ENCODE measurements at places on chromosomes 1 and 21. TPM values are rescaled to one million over a fixed set of nuclear protein-coding genes. Genes with fewer than 3 reads are reported as not detected.

GRCh38 chr1:186763107-186763506 lies 65.6 kb upstream of the PLA2G4A start:
- DNase-seq: no peak

DNA sequence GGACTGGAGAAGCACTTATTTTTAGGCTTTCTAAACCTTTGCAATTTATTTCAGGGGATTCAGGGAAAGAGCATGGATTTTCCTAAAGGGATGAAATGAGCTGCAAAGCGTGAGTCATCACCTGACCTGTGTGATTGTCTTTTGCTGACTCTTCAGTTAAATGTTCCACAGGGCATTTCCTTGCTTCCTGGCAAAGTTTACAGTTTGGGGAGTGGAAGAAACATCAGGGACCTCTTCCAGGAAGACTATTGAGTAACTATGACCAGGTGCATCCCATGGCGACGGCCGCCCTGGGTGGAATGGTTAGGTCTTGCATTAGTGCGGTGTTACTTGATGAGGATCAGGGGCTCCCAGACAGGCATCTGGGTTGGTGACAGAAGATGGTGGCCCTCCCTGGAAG lies 79.5 kb upstream of the SIPA1L2 start:
- DNase-seq: no peak

DNA sequence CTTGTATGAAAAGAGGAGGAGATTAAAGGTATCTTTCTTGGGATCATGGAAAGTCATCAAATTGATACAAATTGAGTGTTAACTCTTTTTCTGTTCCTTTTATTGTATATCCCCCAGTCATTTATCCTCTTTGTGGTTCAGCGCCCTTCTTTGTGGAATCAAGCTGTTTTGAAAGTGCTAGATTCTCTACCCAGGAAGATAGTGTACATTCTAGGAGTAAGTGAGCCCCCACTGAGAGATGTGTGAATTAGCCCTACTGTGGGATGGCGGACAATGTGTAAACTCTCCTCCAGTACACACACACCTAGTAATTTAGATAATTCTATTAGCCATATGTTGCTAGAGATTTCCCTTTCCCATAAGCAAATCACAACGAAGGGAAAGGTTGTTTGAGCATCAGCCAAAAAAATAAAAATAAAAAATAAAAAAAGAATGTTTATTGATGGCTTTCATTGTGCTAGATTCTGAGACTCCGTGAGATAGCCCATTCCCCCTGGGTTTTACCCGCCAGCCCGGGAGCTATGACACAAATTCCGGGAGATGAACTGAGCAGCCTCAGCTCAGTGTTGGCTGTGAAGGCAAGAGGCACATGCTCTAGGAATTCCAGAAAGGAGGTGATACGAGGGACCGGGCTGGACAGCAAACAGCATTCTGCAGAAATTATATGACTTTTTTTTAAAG lies 378.4 kb upstream of the RUNX1 start:
- DNase-seq: no peak

The CHIA gene
- polyA plus RNA-seq: not detected

DNA sequence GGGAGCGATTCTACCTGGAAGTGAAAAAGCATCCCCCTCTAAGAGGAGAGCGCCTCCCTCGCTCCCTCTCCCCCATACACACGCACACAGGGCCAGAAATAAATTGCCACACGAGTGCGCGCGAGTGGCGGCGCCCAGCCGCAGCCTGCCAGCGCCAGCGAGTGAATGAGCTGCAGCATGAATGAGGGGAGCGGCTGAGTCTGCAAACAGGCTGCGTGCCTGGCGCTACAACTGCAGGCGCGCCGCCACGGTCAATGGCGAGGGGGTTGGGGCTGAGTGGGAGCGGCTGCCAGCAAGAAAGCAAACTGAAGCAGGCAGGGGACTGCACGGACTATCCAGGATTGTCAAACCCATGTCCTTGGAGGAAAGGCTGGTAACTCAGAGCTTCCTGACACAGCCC lies 2.2 kb downstream of the CAMK1G start:
- DNase-seq: peak; percentile 51
